ENCODE measurements at places on chromosomes 11 and 22. TPM values are rescaled to one million over a fixed set of nuclear protein-coding genes. Genes with fewer than 3 reads are reported as not detected.

- DNase-seq: no peak
Measured at GRCh38 chr11:117652521-117652920, 144.5 kb downstream of the DSCAML1 start.

DNA sequence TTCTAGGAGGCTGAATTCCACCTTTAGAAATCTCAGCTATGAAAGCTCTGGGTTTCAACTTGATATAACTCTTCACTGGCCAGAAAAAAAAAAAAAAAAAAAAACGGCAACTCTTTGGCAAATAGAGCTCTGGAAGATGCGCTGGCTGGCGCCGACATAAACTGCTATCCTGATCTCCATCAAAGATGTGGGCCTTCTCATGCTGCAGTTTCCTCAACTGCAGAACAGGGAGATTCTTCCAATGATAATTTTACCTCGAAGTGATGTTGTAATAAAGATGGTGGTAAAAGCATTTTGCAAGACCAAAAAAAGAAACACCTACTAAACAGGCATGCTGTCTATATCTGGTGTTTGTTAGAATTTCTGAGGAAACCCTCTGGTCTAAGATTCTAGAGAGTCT, 20.3 kb downstream of the FLI1 start:
- DNase-seq: no peak

DNA sequence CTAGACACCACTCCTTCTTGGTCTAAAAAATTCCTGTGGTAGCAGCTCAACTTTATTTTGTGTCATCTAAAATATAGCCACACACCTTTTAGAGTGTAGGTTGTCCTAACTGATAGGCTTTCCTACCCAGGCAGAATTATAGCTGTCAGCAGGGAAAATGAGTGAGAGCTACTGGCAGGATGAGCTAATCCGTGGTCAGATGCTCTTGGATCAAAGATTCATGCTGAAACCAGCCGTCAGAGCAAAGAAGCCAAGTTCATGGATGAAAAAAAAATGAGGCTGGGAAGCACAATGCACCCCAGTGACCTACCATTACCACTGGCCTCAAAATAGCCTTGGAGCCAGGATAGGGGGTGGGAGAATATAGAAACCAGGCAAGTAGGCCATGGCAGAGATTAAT, 113.1 kb upstream of the BLID start:
- DNase-seq: no peak

DNA sequence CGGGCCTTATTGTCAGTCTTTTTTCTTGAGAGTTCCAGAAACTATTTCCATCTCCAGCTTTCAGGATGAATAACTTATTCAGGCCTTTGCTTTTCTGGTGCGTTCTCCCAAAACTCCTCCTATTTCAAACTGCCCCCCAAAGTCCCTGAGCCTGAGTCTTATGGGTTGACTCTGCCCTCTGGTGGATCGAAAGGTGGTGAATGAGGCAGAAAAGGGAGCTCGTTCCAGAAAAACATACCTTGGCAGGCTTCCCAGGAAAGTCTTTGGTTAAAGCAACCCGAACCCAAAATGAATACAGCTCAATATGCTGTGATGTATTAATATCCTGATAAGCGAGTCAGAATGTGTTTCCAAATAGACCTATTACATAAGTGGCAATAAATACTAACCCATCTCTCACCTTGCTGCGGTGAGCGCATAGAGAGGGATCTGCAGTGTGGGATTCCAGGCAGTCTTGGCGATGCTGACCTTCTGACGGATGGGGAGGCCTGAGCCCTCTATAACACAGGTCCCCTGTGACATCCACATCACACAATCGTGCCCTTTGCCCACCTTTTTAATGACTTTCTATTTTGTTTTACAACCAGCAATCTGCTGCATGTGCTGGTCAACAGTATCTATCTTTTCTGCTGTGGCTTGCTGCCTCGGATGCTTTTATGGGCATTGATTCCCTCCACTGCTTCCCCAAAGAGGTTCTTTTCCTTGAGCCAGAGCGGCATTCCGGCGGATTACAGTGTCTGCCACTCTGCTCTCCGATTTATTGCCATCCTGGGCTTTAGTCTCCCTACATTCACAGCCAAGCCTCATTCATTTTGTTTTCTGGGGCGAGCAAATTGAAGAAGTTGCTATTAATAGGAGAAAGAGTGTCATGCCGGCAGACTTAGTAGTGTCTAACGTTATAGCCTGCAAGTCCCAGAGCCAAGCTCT, 756.8 kb downstream of the NTM start:
- peak; percentile 58 for DNase-seq

DNA sequence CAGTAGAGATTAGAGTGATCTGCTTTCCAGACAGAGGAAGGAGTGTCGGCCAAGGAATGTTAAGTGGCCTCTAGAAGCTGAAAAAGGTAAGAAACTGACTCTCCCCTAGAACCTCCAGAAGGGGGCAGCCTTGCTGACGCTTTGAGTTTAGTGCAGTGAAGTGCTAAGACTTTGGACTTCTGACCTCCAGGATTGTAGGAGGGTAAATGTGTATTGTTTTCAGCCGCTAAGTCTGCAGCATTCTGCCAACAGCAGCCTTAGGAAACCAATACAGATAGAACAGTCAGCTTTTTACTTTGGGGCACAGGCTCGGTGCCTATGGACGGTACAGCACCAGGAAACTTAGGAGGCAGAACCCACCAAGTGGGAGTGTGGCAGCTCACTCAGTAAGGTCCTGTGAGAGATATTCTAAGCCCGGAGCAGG, 3.6 kb upstream of the TBC1D22A start:
- DNase-seq: peak; percentile 63

DNA sequence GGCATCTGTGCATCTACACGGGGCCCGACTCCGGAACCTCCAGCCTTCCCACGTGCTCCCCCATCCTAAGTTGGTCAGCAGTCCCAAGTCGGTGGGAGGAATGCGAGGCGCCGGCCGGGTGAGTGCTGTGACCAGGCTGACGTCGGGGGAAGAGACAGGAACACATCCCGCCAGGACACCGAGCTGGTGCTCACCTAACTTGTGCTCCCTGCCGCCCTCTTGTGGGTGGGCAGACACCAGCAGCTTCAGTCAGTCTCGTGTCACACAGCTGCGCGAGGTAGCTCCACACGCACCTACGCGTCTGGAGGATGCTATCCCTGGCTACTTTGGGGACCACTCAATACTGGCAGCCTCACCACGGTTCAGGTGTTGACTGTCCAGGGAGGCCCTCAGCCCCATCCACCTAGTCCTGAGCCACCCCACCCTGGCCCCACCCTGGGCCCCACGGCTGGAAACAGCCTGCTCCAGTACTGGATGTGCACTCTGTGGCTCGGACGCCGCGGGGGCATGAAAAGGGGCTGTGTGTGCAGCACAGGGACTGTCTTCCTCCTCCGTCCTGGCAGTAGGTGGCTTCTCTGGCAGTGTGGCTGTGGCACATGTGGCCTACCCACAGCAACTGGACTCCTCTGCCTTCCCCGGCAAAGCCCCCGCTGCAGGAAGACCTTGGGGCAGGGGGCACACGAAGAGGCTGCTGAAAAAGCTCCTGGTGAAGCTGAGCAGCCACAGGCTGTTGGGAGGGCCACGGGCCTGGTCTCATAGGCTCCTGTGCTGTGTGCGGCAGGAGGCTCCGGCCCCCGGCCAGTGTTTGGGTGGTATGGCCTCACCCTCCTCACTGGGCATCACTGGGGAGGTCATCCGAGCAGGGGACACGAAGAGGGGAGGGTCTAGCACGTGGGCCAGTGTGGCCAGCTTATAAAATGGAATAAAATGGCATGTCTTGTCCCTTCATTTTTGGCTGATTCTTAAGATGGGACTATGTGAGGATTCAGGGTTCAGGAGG, 11.2 kb upstream of the BID start:
- peak; percentile 70 for DNase-seq

- DNase-seq: no peak
Measured at GRCh38 chr11:9753021-9753420, 89.1 kb downstream of the SWAP70 start.

DNA sequence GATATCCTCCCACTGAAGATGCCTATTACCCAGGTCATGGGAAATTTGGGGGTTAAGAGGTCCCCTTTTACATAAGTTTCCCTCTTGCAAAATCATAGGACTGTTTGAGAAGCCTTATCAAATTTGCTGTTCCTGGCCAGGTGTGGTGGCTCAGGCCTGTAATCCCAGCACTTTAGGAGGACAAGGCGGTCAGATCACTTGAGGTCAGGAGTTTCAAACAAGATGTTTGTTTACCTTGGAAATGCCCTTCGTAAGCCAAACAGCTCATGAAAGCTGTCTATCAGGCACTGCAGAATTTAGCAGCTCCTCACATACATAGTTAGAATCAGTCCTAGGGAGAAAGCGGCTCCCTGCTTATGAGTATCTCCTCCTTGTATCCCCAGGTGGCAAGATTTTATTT, 4.9 kb upstream of the EI24 start:
- no peak for DNase-seq

GRCh38 chr11:118264569-118265465, 720 bp upstream of the MPZL2 start:
- no peak for DNase-seq

GRCh38 chr11:36271794-36272407, 17.3 kb downstream of the COMMD9 start:
- no peak for DNase-seq

CSKMT gene
- polyA plus RNA-seq: 4.4 TPM

All from heart left ventricle (tissue), 16 donors.